T-cell (primary cell): ENCODE measurements at places on chromosomes 4 and X. TPM values are rescaled to one million over a fixed set of nuclear protein-coding genes. Genes with fewer than 3 reads are reported as not detected.

TEX13B gene
- not detected for total RNA-seq

GRCh38 chrX:149471397-149471796 lies 33.7 kb downstream of the IDS start:
- DNase-seq = no peak

DNA sequence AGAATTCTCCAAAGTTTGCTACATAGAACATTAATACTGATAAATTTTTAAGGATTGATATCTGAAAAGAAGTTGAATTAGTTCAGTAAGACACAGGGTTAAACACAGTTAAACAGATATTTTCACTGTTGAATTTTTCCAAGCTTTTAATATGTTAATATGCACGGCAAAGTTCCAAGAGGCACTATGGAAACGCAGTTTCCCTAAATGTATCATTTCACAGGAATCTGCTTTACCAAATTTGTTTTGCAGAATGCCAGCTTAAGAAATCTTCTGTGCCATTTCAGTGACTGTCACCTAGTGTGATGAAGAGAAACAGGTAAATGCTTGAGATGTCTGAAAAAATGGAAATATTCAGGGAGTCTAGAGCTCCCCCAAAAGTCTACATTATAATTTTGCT lies 395.9 kb upstream of the GRIA3 start:
- DNase-seq = no peak

DNA sequence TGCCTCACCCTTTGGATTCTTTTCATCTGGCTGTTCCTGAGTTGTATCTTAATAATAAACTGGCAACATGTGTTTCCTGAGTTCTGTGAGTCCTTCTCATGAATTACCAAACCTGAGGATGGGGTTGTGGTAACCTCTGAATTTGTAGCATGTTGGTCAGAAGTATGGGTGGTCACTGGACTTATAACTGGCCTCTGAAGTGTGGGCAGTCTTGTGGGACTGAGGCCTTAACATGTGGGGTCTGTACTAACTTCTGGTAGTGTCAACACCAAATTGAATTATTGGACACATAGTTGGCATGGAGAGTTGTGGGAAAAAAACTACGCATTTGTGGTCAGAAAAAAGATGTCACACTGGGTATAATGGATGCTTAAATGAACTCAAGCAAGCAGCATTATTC lies 45.0 kb upstream of the TNIP3 start:
- no peak for DNase-seq

DNA sequence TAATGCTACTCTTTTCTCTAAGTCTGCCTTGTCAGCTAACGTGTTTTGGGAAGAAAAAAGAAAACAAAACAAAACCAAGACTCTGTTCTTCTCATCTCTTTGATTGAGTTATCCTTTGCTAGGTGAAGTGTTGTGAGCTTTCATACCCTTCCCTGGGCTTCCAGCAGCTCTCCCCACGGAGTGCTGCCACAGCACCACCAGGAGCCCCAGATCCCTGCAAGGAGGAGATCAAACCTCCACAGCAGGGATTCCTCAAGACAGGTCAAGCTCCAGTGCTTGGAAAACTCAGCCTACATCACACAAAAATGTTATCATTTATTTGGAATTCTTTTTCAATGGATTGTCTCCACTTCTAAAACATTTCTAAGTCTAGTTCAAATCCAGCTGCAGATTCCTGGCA lies 1981.9 kb upstream of the TENM3 start:
- DNase-seq = no peak

- no peak for DNase-seq
These were observed 323 bp downstream of the PDE6B start for GRCh38 chr4:625631-626161.

DNA sequence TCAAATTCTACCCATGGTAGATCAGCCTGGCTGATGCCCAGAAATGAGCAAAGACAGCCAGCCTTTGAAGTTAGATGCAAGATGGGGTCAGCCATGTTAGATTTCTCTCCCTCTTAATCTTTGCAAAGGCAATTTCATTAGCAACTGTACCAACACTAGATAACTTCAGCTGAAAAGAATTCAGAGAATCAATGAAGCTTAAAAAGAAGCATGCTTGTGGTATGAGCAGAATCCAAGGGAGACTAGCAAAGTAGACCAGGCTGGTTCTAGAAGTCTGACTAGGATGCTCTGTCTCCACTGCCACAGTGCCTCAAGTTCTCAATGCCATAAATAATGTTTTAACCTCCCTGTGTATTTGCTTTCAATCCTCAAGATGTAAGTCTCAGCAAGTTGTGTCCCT lies 247.3 kb downstream of the SLC7A11 start:
- no peak for DNase-seq
